ENCODE measurements at places on chromosomes 3 and 15.
A peak's percentile ranks its signal among the peaks of the same experiment; 100 is the strongest.

DNA sequence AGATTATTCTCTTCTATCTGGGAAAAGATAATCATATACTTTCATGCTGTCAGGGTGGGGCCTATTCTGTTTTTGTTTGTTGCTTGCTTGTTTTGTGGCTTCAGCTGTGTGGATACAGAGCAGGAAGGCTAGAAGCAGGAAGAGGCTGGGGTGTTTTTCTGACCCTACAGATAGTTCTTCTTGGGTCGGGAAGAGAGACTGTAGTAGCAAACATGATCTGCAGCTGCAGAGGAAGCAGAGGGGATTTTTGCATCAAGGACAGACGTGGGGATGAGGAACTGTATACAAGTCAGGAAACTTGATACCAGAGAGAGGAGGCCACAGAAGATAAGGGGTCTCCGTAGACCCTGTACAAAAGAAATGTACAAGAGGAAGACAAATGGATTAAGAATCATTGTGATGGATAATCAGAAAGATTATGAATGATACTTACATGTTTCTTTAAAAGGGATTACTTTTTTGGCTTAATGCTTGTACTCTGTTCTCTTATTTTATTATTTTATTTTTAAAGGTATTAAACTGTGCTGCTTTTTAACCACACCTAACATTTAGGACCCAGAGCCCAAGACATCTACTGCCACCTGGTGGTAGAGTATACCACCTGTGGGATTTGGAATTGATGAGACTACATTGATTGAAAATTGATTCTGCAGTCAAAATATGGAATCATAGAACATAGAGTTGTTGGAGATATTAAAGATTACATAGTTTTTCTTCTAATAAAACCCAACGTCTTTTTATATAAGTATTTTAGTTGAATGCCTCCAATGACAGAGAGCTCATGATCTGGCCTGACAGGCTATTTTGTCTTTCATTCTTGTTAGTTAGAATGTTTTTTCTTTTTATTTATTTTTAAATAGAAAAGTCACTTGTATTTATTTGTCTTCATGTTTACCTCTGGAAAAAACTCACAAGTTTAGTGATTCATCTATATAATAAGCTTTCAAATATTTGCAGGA lies 87.3 kb upstream of the ROPN1 start:
- peak; percentile 42 for DNase-seq

- no peak for DNase-seq
These were observed 1.9 kb downstream of the NDUFAF3 start for GRCh38 chr3:49023775-49024174.

DNA sequence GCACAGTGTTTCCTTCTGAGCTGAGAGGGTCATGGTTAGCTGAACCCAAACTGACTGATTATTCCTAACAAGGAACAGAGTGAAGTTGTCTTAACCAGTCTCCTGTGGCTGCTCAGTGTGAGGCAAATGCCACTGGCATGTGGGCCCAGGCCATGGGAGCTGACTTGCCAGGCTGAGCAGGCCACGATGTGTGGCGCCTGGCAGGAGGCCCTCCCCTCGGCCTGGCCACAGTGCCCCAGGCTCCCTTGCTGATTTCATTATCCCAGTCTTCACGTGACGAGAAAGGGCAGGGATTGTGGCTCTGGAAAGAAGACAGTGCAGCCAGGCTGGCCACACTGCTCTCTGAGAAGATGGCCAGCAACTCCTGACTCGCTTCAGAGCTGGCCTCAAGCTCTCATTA lies 58.8 kb downstream of the SLCO2A1 start:
- no peak for DNase-seq

DNA sequence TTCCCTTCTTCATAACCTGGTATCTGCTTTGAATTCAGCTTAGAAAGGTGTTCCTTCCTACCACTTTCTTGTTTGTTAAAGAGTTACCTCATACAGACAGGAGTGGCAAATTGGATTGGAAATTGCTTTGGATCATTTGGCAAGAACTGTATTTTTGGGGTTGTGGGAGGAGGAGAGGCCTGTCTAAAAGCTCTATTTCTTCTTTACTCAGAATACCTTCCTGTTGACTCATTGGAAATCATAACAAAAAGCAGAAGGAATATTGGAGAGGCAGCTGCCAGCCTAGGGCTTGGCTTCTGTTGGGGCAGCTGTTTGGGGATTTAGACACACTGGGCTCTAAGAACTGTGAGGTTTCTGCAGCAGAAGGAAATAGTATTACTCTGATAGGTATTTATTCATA lies 14.2 kb downstream of the IQGAP1 start:
- DNase-seq, result peak; percentile 93

DNA sequence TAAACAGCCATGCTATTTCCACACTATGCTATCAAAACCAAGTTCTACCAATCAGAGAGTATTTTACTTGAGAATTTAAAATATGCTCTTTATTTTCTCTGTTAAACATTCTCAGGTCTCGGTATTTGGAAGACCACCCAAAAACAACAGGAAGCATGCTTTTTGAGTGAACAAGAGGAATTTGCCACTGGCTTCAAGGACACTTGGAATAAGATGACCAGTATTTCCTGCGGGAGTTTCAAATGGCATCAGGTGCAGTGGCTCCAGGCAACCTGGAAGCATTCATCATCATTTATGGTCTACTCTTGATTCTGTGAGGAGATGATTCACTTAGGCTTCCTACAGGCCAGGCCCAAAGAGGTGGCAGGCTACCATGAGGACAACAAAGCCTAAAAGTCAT lies 305.7 kb upstream of the ATP11B start:
- peak; percentile 35 for DNase-seq

DNA sequence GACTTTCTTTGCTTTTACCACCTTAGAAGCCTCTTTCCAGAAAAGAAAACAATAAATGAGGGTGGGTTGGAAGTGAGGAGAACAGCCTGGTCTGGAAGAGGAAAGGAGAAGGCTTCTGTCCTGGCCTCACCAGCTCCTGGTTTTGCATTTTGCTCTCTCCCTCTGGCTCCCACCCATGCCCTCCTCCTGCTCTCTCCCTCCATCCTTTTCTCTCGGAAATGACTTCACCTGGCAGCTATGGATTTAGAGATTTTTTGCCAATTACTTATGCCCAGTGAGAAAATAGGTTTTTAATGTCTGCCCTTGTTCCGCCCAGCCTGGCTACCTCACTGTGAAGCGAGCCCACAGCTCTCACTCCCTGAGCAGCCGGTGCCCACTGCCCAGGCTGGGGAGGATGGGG lies 77.9 kb upstream of the NTRK3 start:
- peak; percentile 91 for DNase-seq

- no peak for DNase-seq
These were observed 90.1 kb upstream of the NEO1 start for GRCh38 chr15:72962054-72962702.

Measured in fibroblast of skin of back (primary cell).